ENCODE measurements at places on chromosomes 2 and 18.

- no peak for DNase-seq
- H3K27ac ChIP-seq = peak within 1 kb of the TSS; percentile 55
- peak within 1 kb of the TSS; percentile 88 for H3K4me3 ChIP-seq
- peaks cover 4% of the 10 kb centered on the region for H3K4me1 ChIP-seq
These were observed at the start of gene KHK for GRCh38 chr2:27086724-27087593. Gene KHK, plus strand, starts transcription at chr2:27086772. Its CDS starts 488 bp downstream, at chr2:27087260.

DNA sequence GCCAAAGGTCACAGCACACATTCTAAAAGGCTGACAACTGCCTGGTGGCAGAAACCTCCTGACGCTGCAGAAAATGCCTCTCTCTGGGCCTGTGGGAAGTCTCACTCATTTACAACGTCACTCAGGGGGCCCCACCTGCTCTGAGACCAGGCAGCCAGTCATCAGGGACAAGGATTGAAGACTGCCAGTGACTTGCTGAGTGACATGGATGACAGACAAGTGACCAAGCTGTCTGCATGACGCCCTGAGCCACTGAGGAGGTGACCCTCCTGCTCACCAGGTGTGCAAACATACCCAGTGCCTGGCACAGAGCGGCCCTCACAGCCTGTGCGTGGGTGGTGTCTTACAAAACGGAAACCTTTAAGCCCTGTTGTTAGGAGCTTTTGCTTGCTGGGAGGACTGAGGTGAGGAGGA lies 392.4 kb downstream of the TNS1 start:
- no peak for DNase-seq
- peaks cover 6% of the 10 kb centered on the region for H3K27me3 ChIP-seq
- H3K36me3 ChIP-seq = no peaks in the 10 kb centered on the region
- peak overlapping the region; percentile 24 for H3K4me3 ChIP-seq

DNA sequence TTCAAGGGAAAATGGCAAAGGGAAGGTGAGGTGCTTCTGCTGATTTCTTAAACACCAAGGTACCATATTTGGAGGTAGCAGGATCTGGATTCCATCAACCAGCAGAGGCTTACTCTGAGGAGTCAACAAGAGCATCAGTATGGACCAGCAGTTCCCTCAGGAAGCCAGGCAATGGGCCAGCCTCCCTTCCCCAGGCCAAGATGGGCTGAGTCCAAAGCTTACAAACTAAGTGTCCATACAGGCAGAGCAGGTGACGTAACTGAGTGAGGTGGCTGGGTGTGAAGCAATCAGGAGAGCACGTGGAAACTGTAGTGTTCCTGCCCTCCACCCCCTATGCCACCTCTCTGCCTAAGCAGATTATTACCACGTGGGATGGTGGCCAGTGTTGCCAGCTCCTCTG lies 134.2 kb upstream of the HNRNPA3 start:
- H3K27me3 ChIP-seq = peaks cover 13% of the 10 kb centered on the region
- H3K27ac ChIP-seq = no peak overlapping the region
- DNase-seq = no peak
- H3K4me3 ChIP-seq = no peak overlapping the region
- H3K4me1 ChIP-seq = peaks cover 7% of the 10 kb centered on the region

DNA sequence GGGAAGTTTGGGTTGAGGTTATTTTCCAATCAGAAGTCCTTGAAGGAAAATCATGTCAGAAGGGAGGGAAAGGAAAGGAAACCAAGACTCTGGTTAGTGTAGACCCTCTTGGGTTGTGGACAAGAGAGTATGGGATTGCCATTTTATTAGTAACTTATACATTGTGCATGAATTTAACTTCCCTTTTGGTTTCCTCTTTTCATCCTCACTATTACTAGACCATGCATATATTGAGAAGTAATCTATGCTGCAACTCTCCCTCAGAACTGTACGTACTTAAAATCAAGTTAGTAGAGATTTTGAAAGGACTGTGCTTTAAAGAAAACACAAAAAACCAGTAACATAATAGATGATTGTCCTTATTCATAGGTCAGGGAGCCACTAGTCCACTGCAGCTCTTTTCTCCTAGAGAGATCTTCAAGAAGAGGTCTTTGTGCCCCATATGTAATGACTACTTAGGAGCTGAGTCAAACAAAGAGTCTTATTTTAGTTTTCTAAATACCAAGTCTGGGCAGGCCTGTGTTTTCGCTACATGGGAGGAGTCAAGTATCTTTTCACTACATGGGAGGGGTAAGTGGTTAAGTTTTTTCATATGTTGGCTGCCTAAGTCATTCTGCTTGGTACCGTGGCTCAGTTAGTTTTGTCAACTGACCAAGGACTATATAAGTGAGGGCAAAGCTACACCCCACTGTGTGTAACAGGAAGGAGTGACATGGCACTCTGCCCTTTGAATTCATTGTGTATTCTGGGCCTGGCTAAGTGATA lies 25.2 kb upstream of the FAM117B start:
- no peaks in the 10 kb centered on the region for H3K36me3 ChIP-seq
- no peaks in the 10 kb centered on the region for H3K27me3 ChIP-seq
- H3K4me1 ChIP-seq = no peaks in the 10 kb centered on the region

- no peaks in the 10 kb centered on the region for H3K27me3 ChIP-seq
- no peak overlapping the region for H3K4me3 ChIP-seq
- peaks cover 8% of the 10 kb centered on the region for H3K4me1 ChIP-seq
- DNase-seq = no peak
These were observed 8.7 kb upstream of the WIPF1 start for GRCh38 chr2:174606336-174606735.

- H3K27me3 ChIP-seq = no peaks in the 10 kb centered on the region
- no peak overlapping the region for H3K4me3 ChIP-seq
These were observed 199.4 kb downstream of the GBX2 start for GRCh38 chr2:235968616-235969324.

GRCh38 chr2:165833156-165833555 lies 39.1 kb upstream of the GALNT3 start:
- H3K27ac ChIP-seq = peak overlapping the region; percentile 72
- no peaks in the 10 kb centered on the region for H3K27me3 ChIP-seq
- no peak overlapping the region for H3K4me3 ChIP-seq
- peaks cover 3% of the 10 kb centered on the region for H3K36me3 ChIP-seq

DNA sequence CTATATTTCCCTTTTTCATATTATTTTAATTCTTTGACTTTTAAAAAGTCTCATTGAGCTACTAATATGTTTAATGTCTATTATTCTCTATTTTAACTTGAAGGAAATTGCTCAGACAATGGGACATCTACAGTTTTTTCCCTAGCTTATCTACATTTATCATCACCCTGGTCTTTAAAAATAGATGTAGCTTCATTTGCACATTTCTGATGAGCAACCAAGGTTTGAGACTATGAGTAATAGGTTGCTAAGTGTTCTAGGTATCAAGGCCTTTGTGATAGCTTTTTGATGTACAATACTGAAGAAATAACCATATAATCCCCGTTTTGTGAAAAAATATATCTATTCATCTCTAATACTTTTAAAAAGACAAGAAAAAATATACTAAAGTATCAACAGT lies 47.0 kb downstream of the STAT4 start:
- H3K27ac ChIP-seq = no peak overlapping the region
- H3K4me1 ChIP-seq = no peaks in the 10 kb centered on the region
- H3K27me3 ChIP-seq = no peaks in the 10 kb centered on the region
- H3K4me3 ChIP-seq = no peak overlapping the region
- H3K36me3 ChIP-seq = no peaks in the 10 kb centered on the region

GRCh38 chr2:233354500-233354924 lies 218 bp downstream of the DGKD start:
- H3K4me3 ChIP-seq = no peak overlapping the region
- peaks cover 52% of the 10 kb centered on the region for H3K27me3 ChIP-seq
- no peak overlapping the region for H3K27ac ChIP-seq
- H3K4me1 ChIP-seq = peaks cover 36% of the 10 kb centered on the region
- peaks cover 16% of the 10 kb centered on the region for H3K36me3 ChIP-seq

GRCh38 chr18:79812052-79812451 lies 14.3 kb downstream of the KCNG2 start:
- H3K4me1 ChIP-seq = no peaks in the 10 kb centered on the region
- no peaks in the 10 kb centered on the region for H3K36me3 ChIP-seq
- no peak for DNase-seq
- peaks cover 35% of the 10 kb centered on the region for H3K27me3 ChIP-seq

- H3K27me3 ChIP-seq = no peaks in the 10 kb centered on the region
- H3K27ac ChIP-seq = peak overlapping the region; percentile 97
- no peak for DNase-seq
- H3K4me3 ChIP-seq = peak overlapping the region; percentile 38
- H3K4me1 ChIP-seq = peaks cover 22% of the 10 kb centered on the region
- H3K36me3 ChIP-seq = peaks cover 22% of the 10 kb centered on the region
These were observed 23.7 kb downstream of the EFEMP1 start for GRCh38 chr2:55899881-55900280.

DNA sequence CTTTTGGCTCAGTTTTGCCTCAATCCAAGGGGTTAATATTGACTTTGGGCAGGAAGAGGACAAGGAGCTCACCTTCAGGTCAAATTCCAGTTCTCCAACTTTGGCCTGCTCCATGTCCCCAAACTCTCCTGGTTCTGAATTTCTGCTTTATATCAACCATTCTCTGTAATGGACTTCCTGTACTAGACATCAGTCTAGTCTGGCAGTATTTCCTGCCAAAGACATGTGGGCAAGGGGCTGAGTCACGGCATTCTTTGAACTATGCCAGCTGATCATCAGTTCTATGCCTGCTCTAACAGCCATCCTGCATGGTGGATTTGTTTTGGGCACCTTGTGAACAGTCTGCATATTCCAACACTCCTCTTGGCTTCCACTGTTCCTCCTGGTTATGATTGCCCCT lies 199.4 kb downstream of the ZEB2 start:
- H3K27ac ChIP-seq = no peak overlapping the region
- H3K27me3 ChIP-seq = no peaks in the 10 kb centered on the region
- H3K4me1 ChIP-seq = no peaks in the 10 kb centered on the region
- peaks cover 12% of the 10 kb centered on the region for H3K36me3 ChIP-seq
- DNase-seq = no peak
- no peak overlapping the region for H3K4me3 ChIP-seq

- H3K4me1 ChIP-seq = peaks cover 9% of the 10 kb centered on the region
- H3K36me3 ChIP-seq = no peaks in the 10 kb centered on the region
- no peak overlapping the region for H3K4me3 ChIP-seq
- no peak overlapping the region for H3K27ac ChIP-seq
These were observed 54.2 kb downstream of the KCNG2 start for GRCh38 chr18:79851950-79852349.

GRCh38 chr2:10119601-10120157 lies 2.9 kb upstream of the RRM2 start:
- DNase-seq = no peak
- H3K4me3 ChIP-seq = peak overlapping the region; percentile 99
- peak overlapping the region; percentile 94 for H3K27ac ChIP-seq
- no peaks in the 10 kb centered on the region for H3K27me3 ChIP-seq
- peaks cover 24% of the 10 kb centered on the region for H3K4me1 ChIP-seq

- no peak overlapping the region for H3K4me3 ChIP-seq
- no peak overlapping the region for H3K27ac ChIP-seq
- peak; percentile 63 for DNase-seq
These were observed 33.6 kb upstream of the SNED1 start for GRCh38 chr2:240964704-240965295.

DNA sequence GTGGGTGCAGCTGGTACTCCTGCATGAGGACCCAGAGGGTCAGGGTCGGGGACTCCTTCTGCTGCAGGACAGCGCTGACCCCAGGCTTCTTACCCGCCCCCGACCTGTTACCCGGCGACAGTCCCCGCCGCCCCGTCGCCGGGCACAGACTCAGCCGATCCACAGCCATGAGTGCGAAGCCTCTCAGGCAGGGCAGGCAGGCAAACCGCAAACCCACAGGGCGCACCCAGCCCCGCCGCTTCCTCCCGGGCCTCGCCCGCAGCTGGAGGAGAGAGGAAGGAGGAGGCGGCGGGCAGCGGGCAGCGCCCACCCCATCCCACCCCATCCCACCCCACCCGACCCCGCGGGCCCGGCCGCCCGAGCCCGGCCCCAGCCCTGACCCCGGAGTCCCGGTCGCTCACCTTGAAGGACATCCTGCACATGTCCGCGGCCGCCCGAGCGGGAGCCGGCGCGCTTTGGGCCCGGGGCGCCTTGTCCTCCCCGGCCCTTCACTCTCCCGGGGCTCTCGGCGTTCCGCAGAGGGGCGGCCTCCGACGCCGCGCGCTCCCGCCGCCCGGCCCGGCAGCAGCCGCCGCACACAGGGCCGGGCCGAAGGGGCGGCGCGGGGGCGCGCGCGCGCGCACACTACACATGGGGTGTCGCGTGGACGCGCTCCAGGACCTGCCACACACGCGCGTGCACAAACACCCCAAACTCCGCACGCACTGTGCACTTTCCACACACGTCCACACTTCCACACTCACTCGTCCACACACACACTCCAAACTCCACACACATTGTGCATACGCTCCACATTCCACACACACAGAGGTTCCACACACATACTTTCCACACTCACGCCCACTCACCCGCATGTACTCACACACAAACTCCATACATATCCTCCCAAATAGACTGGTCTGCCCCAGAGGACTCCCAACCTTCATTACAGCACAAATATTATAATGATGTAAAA lies at the start of gene ANKRD29:
ANKRD29 (minus strand) TSS at position 603 of the 955 bp plus-strand sequence; CDS start at position 422, 181 bp downstream.
- peaks cover 4% of the 10 kb centered on the region for H3K36me3 ChIP-seq
- H3K4me3 ChIP-seq = peak within 1 kb of the TSS; percentile 90
- H3K27me3 ChIP-seq = peaks cover 59% of the 10 kb centered on the region
- peak within 1 kb of the TSS; percentile 39 for H3K27ac ChIP-seq
- peaks cover 14% of the 10 kb centered on the region for H3K4me1 ChIP-seq
- no peak for DNase-seq

- no peak for DNase-seq
- peaks cover 25% of the 10 kb centered on the region for H3K36me3 ChIP-seq
- peaks cover 68% of the 10 kb centered on the region for H3K4me1 ChIP-seq
These were observed 25.7 kb downstream of the BCL11A start for GRCh38 chr2:60527762-60528161.

DNA sequence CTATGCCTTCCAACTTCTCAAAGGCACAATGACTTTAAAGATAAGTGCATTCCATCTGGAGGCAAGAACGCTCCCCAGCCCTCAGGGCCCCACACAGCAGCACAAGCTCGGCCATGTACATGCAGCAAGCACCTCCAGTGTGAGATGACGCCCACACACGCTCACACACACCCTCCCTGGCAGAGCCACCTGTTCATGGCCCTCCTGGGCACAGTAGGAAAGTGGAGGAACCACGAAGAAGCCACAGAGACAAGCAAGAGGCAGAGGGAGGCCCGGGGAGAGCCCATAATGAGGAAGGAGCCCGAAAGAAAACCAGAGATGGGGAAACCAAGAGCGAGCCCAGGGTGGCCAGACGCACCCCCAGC lies 21.7 kb downstream of the BIN1 start:
- peak overlapping the region; percentile 89 for H3K27ac ChIP-seq
- peaks cover 41% of the 10 kb centered on the region for H3K4me1 ChIP-seq
- H3K36me3 ChIP-seq = peaks cover 4% of the 10 kb centered on the region
- no peak for DNase-seq
- peak overlapping the region; percentile 79 for H3K4me3 ChIP-seq
- no peaks in the 10 kb centered on the region for H3K27me3 ChIP-seq

- peaks cover 14% of the 10 kb centered on the region for H3K36me3 ChIP-seq
- DNase-seq = no peak
- H3K4me3 ChIP-seq = no peak overlapping the region
- peaks cover 22% of the 10 kb centered on the region for H3K4me1 ChIP-seq
These were observed 161.1 kb downstream of the LTBP1 start for GRCh38 chr2:33107690-33108482.

GRCh38 chr2:197258580-197258979 lies 52.0 kb downstream of the ANKRD44 start:
- no peak overlapping the region for H3K27ac ChIP-seq
- DNase-seq = no peak
- no peaks in the 10 kb centered on the region for H3K27me3 ChIP-seq
- no peak overlapping the region for H3K4me3 ChIP-seq
- no peaks in the 10 kb centered on the region for H3K36me3 ChIP-seq
- H3K4me1 ChIP-seq = peaks cover 29% of the 10 kb centered on the region

Measured in type B pancreatic cell (in vitro differentiated cells).